Esophagus squamous epithelium (tissue), 5 donors: ENCODE measurements at places on chromosomes 2 and 18.

GRCh38 chr2:18440141-18440661 is 120.3 kb downstream of the RDH14 start:
- H3K27me3 ChIP-seq: no peaks in the 10 kb centered on the region
- no peak for DNase-seq
- H3K4me1 ChIP-seq: no peaks in the 10 kb centered on the region
- no peaks in the 10 kb centered on the region for H3K36me3 ChIP-seq

- no peaks in the 10 kb centered on the region for H3K36me3 ChIP-seq
- H3K27ac ChIP-seq: no peak overlapping the region
- H3K27me3 ChIP-seq: no peaks in the 10 kb centered on the region
These were observed 132.2 kb downstream of the TSN start for GRCh38 chr2:121887513-121888188.

DNA sequence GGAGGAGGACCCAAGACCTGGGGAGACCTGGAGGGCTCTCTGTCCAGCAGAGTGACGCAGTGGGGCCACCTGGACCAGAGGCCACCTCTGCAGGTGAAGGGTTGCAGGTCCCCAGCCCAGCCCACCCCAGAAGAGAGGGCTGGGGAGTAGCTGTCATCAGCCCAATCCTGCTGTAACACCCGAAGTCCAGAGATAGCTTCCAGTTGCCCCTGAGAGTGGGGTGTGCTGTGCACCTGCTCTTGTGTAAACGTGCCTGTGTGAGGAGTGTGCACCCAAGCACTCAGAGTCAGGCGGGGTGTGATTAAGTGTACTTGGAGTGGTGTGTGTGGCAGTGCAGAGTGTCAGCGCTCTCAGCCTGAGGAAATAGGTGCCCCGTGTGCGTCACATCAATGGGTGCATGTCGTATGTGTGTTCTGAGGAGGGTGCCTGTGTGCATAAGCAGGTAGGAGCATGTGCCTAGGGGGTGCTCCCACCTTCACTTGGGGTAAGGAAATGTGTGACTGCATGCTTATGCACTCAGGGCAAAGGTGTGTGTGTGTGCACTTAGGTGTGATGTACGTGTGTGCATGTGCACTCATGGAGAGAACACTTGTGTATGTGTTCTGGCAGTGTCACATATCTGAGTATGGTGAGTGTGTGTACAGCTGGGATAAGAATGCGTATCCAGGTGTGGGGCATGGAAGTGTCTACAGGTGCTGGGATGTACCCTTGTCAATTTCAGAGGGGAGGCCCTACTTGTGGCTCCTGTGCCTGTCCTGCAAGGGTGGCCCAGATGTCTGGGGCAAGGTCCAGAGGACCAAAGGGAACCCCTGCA is 672 bp downstream of the ATP6V1B1 start:
- H3K4me3 ChIP-seq: no peak overlapping the region
- DNase-seq: no peak
- no peaks in the 10 kb centered on the region for H3K36me3 ChIP-seq
- no peaks in the 10 kb centered on the region for H3K27me3 ChIP-seq
- H3K4me1 ChIP-seq: no peaks in the 10 kb centered on the region
- no peak overlapping the region for H3K27ac ChIP-seq

GRCh38 chr2:31266804-31267203 is 32.9 kb downstream of the EHD3 start:
- no peaks in the 10 kb centered on the region for H3K27me3 ChIP-seq
- H3K27ac ChIP-seq: peak overlapping the region; percentile 18
- peaks cover 7% of the 10 kb centered on the region for H3K36me3 ChIP-seq
- peaks cover 19% of the 10 kb centered on the region for H3K4me1 ChIP-seq

- DNase-seq: no peak
- no peaks in the 10 kb centered on the region for H3K4me1 ChIP-seq
- peak overlapping the region; percentile 14 for H3K27ac ChIP-seq
- H3K4me3 ChIP-seq: no peak overlapping the region
- no peaks in the 10 kb centered on the region for H3K27me3 ChIP-seq
These were observed 14.5 kb upstream of the ZBTB14 start for GRCh38 chr18:5309888-5310470.

- H3K27me3 ChIP-seq: no peaks in the 10 kb centered on the region
- H3K27ac ChIP-seq: no peak overlapping the region
- DNase-seq: no peak
These were observed 5.1 kb downstream of the AFF3 start for GRCh38 chr2:100137318-100137717.

DNA sequence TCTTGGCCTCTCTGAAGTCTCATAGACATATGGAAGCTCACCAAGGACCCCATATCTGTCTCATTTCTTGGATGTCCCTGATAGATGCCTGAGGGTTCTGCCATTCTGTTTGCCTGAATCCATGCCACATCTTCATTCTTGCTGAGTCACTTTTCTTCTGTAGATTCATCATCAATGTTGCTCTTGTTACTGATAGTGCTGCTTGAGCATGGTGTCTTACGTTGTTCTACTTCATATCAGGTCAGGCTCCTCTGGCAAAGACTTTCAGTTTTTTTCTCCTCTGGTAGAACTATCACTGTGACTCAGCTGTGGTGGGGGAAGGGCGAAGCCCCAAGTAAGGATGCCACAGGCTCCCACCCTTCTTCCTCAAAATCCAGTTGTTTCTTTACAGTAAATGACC is 885.2 kb downstream of the DCDC2C start:
- no peak overlapping the region for H3K27ac ChIP-seq
- H3K36me3 ChIP-seq: no peaks in the 10 kb centered on the region
- H3K4me3 ChIP-seq: no peak overlapping the region
- DNase-seq: no peak
- H3K4me1 ChIP-seq: no peaks in the 10 kb centered on the region
- no peaks in the 10 kb centered on the region for H3K27me3 ChIP-seq

DNA sequence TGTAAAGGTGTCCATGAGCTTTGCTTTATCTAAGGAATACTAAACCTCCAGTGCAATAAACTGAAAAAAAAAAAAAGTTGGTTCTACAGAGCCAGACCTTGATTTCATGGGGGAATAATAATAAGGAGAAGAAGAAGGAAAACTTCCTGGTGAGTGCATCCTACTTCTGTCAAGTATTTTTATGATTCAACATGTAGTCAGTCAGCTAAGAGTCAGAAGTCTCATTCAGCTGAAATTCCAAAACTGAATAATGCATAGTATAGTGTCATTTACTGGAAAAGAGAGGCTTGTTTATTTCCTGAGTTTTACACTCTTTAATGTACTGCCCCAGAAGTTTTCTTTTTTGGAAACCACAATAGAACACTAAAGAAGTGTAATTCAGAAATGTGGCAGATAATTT is 77.8 kb upstream of the TACR1 start:
- H3K4me3 ChIP-seq: no peak overlapping the region
- no peak overlapping the region for H3K27ac ChIP-seq
- no peak for DNase-seq
- no peaks in the 10 kb centered on the region for H3K27me3 ChIP-seq

- H3K27ac ChIP-seq: no peak overlapping the region
- no peak overlapping the region for H3K4me3 ChIP-seq
- no peaks in the 10 kb centered on the region for H3K4me1 ChIP-seq
- no peak for DNase-seq
- no peaks in the 10 kb centered on the region for H3K36me3 ChIP-seq
These were observed 355.2 kb downstream of the RIT2 start for GRCh38 chr18:42760290-42760689.

DNA sequence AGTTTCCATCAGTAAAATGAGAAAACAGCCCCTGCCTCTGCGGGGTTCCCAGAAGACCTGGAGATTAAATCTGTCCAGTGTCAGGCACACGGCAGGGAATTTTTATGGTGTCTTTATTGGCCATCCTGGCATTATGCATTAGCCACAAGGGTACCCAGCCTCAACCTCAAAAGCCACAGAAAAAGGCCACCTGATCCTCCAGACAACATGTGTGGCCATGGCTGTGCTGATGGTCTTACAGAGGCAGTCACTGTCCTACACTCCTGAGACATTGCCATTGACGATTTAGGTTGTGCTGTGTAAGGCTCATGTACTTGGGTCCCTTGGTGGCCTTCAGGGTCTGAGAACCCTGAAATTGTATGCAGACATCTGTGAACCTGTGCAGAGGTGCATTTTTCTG is 115.6 kb downstream of the SMAD7 start:
- DNase-seq: no peak
- peaks cover 2% of the 10 kb centered on the region for H3K36me3 ChIP-seq
- peak overlapping the region; percentile 18 for H3K27ac ChIP-seq

GRCh38 chr2:158293722-158294121 is 162.8 kb downstream of the CCDC148 start:
- H3K4me1 ChIP-seq: no peaks in the 10 kb centered on the region
- H3K36me3 ChIP-seq: no peaks in the 10 kb centered on the region
- no peak overlapping the region for H3K27ac ChIP-seq
- H3K27me3 ChIP-seq: no peaks in the 10 kb centered on the region
- H3K4me3 ChIP-seq: no peak overlapping the region

GRCh38 chr2:134582547-134582899 is 136.3 kb downstream of the TMEM163 start:
- no peak overlapping the region for H3K27ac ChIP-seq
- H3K4me1 ChIP-seq: no peaks in the 10 kb centered on the region
- no peaks in the 10 kb centered on the region for H3K36me3 ChIP-seq
- no peak for DNase-seq
- H3K27me3 ChIP-seq: no peaks in the 10 kb centered on the region

- H3K4me1 ChIP-seq: no peaks in the 10 kb centered on the region
- no peaks in the 10 kb centered on the region for H3K36me3 ChIP-seq
- DNase-seq: no peak
These were observed 135.2 kb downstream of the HRH4 start for GRCh38 chr18:24595561-24596031.

DNA sequence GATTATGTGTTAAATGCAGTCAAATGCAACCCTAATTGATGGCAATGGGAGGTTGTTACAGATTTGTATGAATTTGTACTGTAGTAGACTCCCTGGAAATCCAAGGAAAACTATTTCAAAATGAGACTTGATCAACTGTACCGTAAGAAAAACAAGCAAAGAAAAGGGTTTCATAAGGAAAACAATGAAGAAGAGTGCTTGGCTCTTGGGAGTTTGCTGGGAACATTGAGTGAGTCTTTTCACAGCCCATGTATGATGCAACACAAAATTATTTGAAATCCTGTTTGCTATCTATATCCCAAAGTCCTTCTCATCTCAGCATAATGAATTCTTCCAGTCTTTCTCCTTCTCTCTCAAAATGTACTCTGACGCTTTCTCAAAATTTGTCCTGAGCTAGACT is 67.0 kb upstream of the OSR1 start:
- H3K27ac ChIP-seq: no peak overlapping the region
- no peaks in the 10 kb centered on the region for H3K36me3 ChIP-seq
- no peaks in the 10 kb centered on the region for H3K27me3 ChIP-seq
- no peaks in the 10 kb centered on the region for H3K4me1 ChIP-seq
- no peak overlapping the region for H3K4me3 ChIP-seq
- no peak for DNase-seq

GRCh38 chr2:157327621-157328500 is 2.2 kb upstream of the ERMN start:
- H3K27ac ChIP-seq: no peak overlapping the region
- no peaks in the 10 kb centered on the region for H3K4me1 ChIP-seq
- no peaks in the 10 kb centered on the region for H3K36me3 ChIP-seq
- no peaks in the 10 kb centered on the region for H3K27me3 ChIP-seq
- peak; percentile 2 for DNase-seq

GRCh38 chr2:67600946-67601345 is 203.8 kb downstream of the ETAA1 start:
- DNase-seq: no peak
- no peaks in the 10 kb centered on the region for H3K27me3 ChIP-seq
- H3K4me3 ChIP-seq: no peak overlapping the region
- no peaks in the 10 kb centered on the region for H3K4me1 ChIP-seq
- H3K27ac ChIP-seq: no peak overlapping the region
- no peaks in the 10 kb centered on the region for H3K36me3 ChIP-seq

- H3K27ac ChIP-seq: no peak overlapping the region
- H3K27me3 ChIP-seq: no peaks in the 10 kb centered on the region
- no peak overlapping the region for H3K4me3 ChIP-seq
- peaks cover 28% of the 10 kb centered on the region for H3K4me1 ChIP-seq
- DNase-seq: no peak
- H3K36me3 ChIP-seq: no peaks in the 10 kb centered on the region
These were observed 22.5 kb upstream of the MAP3K20 start for GRCh38 chr2:173053043-173053699.

DNA sequence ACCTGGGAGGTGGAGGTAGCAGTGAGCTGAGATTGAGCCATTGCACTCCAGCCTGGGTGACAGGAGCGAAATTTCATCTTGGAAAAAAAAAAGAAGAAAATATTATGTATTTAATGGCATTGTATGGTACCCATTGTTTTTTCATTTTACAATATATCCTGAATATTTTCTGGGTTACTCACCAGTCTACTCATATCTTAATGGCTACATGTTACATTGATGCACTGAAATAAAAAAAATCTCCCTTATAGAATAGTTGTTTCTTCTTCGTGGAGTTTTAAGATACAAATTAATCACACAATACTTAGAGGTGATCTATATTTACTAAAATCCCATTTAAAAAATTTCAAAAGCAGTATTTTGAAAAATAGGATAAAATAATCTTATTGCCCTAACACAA is 66.3 kb upstream of the XPO1 start:
- H3K36me3 ChIP-seq: no peaks in the 10 kb centered on the region
- H3K4me3 ChIP-seq: no peak overlapping the region
- H3K27ac ChIP-seq: no peak overlapping the region
- no peaks in the 10 kb centered on the region for H3K27me3 ChIP-seq
- no peaks in the 10 kb centered on the region for H3K4me1 ChIP-seq
- no peak for DNase-seq

GRCh38 chr2:25853038-25853638 is 25.1 kb downstream of the ASXL2 start:
- H3K27ac ChIP-seq: no peak overlapping the region
- peaks cover 9% of the 10 kb centered on the region for H3K4me1 ChIP-seq
- no peaks in the 10 kb centered on the region for H3K27me3 ChIP-seq
- no peak for DNase-seq
- no peak overlapping the region for H3K4me3 ChIP-seq

GRCh38 chr18:8601277-8602032 is 7.8 kb upstream of the RAB12 start:
- no peaks in the 10 kb centered on the region for H3K27me3 ChIP-seq
- H3K4me1 ChIP-seq: no peaks in the 10 kb centered on the region
- H3K27ac ChIP-seq: no peak overlapping the region
- no peak for DNase-seq
- no peaks in the 10 kb centered on the region for H3K36me3 ChIP-seq

DNA sequence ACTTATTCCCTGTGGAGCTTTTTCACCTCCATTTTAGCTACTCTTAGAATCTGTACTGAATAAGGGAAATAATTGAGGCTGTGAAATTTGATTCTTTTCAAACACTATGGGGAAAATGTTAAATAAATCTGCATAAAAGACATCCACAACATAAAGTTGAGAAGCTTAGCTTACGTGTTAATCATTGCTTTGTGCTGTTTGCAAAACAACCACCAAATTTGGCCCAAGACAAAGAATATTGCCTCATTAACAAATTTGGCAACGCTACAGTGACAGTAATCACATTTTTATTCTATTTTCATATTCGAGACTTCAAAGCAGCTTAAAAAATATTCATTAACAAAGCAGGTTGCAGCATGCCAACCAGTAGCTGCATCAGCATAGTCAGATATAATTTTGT is 437.6 kb downstream of the DPP10 start:
- no peaks in the 10 kb centered on the region for H3K36me3 ChIP-seq
- H3K27me3 ChIP-seq: no peaks in the 10 kb centered on the region
- no peak for DNase-seq
- H3K4me1 ChIP-seq: no peaks in the 10 kb centered on the region
- no peak overlapping the region for H3K4me3 ChIP-seq
